ENCODE measurements at places on chromosomes 16 and 17. TPM values are rescaled to one million over a fixed set of nuclear protein-coding genes. Genes with fewer than 3 reads are reported as not detected.
A peak's percentile ranks its signal among the peaks of the same experiment; 100 is the strongest.

GRCh38 chr17:19573075-19573474 lies 39.4 kb downstream of the SLC47A1 start:
- H3K36me3 ChIP-seq, result no peaks in the 10 kb centered on the region
- DNase-seq, result no peak
- H3K4me1 ChIP-seq, result no peaks in the 10 kb centered on the region
- no peak overlapping the region for H3K4me3 ChIP-seq
- H3K27ac ChIP-seq, result no peak overlapping the region

DNA sequence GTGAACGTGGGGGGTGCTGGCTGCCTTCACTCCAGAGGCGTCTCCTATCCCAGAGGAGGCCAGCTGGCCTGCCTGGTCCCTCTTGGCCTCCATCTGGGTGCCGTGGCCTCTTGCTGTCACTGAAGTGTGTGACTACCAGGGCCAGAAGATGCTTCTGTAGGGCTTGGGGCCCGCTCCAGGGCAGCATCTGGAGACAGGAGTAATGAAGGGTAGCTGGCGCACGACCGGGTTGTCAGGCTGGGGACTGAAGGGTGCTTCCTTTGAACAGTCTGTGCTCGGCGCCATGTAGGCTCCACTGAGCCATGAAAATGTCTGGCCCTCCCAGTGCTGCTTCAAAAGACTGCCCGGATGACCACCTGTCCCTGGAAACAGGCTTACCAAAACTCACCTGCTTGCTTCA lies 31.3 kb downstream of the ASIC2 start:
- H3K27me3 ChIP-seq, result no peaks in the 10 kb centered on the region
- DNase-seq, result no peak
- no peak overlapping the region for H3K27ac ChIP-seq

- peaks cover 17% of the 10 kb centered on the region for H3K4me1 ChIP-seq
- no peak overlapping the region for H3K27ac ChIP-seq
- no peaks in the 10 kb centered on the region for H3K27me3 ChIP-seq
- H3K4me3 ChIP-seq, result no peak overlapping the region
- no peaks in the 10 kb centered on the region for H3K36me3 ChIP-seq
These were observed 13.1 kb downstream of the MAP2K6 start for GRCh38 chr17:69427486-69428197.

DNA sequence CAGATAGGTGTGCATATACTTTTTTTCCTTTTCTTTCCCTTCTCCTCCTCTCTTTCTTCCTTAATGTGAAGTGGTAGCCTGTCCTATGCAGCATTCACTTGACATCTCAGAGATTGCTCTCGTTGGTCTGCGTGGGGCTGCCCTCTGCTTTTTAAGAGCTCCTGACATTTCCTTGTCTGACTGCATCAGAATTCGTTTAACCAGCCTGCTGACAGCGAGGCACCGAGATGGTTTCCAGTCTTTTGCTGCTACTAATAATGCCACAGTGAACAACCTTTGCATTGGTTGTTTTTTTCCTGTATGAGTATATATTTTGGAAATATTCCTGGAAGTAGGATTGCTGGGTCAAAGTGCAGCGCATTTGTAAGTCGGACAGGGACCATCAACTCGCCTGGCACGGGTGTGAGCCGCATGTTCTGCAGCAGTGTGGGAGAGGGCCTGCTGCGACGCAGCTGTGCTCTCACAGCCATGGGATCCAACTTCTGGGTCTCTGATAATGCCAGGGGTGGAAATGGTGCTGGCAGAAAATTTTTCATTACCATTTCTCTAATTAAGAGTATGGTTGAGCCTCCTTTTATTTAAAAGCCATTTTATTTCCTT lies 154.3 kb downstream of the SNX29 start:
- H3K27me3 ChIP-seq, result no peaks in the 10 kb centered on the region
- H3K27ac ChIP-seq, result no peak overlapping the region
- no peak overlapping the region for H3K4me3 ChIP-seq
- H3K4me1 ChIP-seq, result no peaks in the 10 kb centered on the region
- no peaks in the 10 kb centered on the region for H3K36me3 ChIP-seq
- DNase-seq, result no peak

- no peak overlapping the region for H3K4me3 ChIP-seq
- DNase-seq, result no peak
- no peaks in the 10 kb centered on the region for H3K4me1 ChIP-seq
- H3K27me3 ChIP-seq, result no peaks in the 10 kb centered on the region
These were observed 8.7 kb downstream of the CORO7 start for GRCh38 chr16:4407543-4408322.

- no peaks in the 10 kb centered on the region for H3K4me1 ChIP-seq
- H3K27ac ChIP-seq, result no peak overlapping the region
- H3K4me3 ChIP-seq, result peak overlapping the region; percentile 96
- no peak for DNase-seq
These were observed 1.5 kb downstream of the CDK12 start for GRCh38 chr17:39462631-39463375.

Gene VPS9D1
- total RNA-seq, result 5.6 TPM

Gene EFCAB13
- 1.6 TPM for total RNA-seq

Gene ADAD2
- 0.99 TPM for total RNA-seq

Gene PPY
- total RNA-seq, result 0.59 TPM

Gene KRT33A
- not detected for total RNA-seq

Gene ABI3
- 2.4 TPM for total RNA-seq

Measured in H9 (cell line).